Midbrain (tissue), 1 donor: ENCODE measurements at places on chromosomes 2 and 18.

- DNase-seq = no peak
Measured at GRCh38 chr2:217790681-217791392, 212.0 kb downstream of the TNS1 start.

DNA sequence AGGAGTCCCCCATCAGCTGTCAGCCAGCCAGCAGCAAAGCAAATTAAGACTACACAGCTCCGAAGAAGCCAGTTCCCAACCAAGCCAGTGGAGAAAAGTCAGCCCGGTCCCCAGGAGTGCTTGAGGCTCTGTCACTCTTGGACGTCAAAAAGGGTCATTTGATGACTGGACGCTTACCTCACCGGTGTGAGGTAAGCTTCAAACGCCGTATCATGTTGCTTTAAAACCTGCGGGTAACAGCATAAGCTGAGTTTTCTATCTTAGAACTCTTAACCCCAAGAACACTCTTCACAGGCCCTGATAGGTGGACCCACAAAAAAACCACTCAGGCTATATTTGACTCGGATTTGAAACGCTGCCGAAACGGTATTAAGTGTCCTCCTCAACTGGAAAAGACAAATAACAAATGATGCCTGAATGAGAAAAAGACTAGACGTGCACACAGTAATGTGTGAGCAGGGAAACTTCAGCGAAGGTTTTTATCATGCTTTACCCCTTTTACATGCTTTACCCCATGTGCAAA, 682 bp upstream of the LNPK start:
- DNase-seq = no peak

GRCh38 chr2:12488352-12489318, 228.1 kb upstream of the TRIB2 start:
- no peak for DNase-seq

DNA sequence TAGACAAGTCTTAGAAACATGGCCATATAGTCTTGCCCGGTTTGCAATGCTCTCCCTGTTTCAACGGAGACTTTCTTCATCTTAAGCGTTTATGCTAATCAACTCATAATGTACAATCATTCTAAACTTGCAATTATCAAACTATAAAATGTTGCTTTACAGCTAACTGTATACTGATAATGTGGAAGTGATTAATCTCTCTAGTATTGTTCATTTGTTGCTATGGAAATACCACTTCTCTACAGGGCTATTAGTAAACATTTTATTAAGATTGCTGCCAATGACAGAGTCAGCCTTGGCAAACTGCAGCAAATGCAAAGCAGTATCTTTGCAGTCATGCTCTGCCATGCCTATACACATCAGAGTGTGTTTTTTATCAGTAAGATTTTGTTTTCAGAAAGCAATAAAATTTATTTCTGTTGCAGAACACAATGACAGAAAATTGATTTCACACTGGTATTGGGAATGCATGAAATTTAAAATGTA, 1201.8 kb upstream of the CDH2 start:
- no peak for DNase-seq

- no peak for DNase-seq
Measured at GRCh38 chr2:5975401-5975800, 283.2 kb downstream of the SOX11 start.

- peak; percentile 76 for DNase-seq
Measured at GRCh38 chr2:47064106-47064505, 91.0 kb downstream of the STPG4 start.

GRCh38 chr2:102283996-102284395, 27.4 kb upstream of the IL1RL1 start:
- no peak for DNase-seq

DNA sequence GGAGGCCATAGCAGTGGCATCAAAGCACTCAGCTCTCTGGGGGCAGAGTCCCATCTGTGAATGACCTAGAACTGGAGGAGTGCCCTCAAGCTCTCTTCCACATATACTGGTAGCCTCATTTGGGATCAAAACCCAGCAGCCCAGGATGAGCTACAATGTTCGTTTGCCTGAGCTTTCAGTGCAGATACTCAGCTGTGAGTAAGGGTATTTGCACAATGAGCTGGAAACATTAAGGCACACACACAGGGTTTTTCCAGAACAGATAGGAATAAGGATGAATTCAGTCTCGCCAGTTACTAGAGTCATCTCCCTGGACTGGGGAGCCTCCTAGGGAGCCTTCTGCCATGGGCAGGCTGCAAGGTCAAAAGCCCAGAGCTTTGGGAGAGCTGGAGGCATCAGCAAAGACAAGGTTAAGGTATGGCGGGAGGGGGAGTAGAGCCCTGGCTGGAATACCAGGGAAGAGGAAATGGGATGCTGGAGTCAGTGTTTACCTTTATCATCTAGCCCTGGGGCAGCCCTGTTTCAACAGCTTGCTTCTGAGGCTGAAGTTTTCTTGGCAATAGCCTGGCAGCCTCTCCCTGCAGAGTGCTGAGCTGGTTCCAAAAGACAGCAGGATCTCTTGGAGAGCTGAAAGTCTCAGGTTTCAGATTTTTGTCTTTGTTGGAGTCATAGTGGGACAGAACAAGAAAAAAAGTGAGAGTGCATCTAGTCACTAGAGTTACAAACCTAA, 187.7 kb downstream of the LOXHD1 start:
- DNase-seq = no peak

- no peak for DNase-seq
Measured at GRCh38 chr2:197853549-197853948, 49.2 kb downstream of the PLCL1 start.

DNA sequence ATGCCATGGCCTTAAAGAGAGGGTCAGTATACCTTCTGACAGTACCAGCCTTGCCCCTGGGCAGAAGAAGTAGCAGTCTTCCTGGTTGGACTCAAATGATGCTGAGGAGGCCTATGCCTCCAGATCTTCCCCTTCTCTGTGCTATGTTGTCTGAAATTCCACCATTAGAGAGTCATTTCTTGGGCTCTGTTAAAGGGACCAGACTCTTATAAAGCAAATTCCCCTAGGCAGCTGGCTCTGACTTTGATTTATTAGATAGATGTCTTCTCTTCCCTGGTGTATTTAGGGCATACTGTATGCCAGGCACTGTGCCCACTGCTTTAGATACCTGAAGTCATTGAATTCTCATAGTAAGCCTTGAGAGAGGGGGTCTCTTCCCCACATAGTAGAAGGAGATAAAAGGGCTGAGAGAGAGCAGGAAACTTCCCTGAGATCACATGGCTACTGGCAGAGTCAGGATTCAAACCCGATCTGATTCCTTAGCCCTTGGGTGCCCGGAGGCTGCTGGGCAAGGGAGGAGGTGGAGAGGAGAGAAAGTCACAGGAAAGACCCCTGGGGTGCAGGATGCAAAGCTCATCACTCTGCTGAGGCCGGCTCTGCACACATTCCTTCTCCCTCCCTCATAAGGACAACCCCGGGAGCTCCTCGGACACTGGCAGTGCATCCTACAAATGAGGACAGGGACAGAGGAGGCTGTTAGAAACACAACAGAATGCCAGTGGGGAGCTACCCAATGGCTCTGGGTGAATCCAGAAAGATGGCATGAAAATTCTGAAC, 23.0 kb downstream of the COPS9 start:
- no peak for DNase-seq

DNA sequence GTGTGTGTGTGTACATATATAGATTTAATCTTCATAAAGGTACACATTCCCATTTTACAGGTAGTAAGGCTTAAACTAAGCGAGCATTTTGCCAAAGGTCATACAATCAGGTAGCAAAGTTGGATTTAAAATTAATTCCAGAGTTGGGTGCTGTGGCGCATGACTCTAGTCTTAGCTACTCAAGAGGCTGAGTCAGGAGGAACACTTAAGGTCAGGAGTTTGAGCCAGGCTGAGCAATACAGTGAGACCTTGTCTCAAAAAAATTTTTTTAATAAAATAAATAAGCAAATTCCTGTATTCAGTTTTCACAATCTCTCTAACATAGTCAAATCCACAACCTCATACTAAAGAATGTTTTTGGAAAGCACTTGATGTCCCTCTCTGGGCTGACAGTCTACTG, 111.5 kb upstream of the LDLRAD4 start:
- DNase-seq = no peak

GRCh38 chr2:43146083-43146482, 80.3 kb downstream of the ZFP36L2 start:
- DNase-seq = no peak

GRCh38 chr2:28137221-28137620, 246.7 kb downstream of the BABAM2 start:
- DNase-seq = no peak

- no peak for DNase-seq
Measured at GRCh38 chr2:207951734-207952470, 73.4 kb downstream of the PLEKHM3 start.

GRCh38 chr2:132824716-132825115, 154.7 kb upstream of the LYPD1 start:
- no peak for DNase-seq
